ENCODE measurements at places on chromosomes 13 and 19.

DNA sequence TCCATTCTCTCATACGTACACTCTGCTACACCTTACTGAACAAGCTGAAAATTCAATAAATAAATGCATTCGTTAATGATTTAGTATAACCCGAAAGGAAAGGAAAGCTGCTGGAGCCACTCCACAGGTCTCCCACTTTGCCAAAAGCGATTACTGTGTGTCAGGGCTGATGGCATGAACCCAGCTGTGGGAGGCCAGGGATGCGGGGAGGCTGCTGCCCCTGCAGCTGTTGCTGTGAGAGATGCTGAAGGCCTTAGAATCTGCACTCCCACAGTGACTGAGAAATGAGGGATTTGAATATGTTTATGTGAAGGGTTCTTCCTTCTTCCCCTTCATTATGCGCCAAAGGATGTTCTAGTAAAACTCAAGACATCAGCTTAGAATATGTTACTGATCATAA, 58.7 kb upstream of the NBEA start:
- DNase-seq, result no peak

DNA sequence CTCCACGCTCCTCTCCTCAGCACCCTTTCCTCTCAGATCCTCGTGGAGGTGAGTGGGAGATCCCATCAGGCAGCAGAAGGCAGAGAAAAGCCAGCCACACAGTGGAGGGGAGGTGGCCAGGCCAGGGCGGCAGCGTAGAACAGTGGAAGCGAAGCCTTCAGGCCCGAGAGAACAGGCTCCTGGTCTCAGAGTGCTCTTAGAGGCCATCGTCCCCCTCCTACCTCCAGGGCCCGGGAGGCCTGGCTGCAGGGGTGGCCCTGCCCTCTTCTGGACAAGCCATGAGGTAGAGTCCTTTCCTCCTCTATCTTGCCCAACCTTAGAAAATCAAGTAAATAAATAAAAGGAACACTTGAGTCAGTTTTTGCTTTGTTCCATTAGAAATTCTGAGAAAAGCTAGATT, 202.0 kb downstream of the KATNAL1 start:
- DNase-seq, result no peak

DNA sequence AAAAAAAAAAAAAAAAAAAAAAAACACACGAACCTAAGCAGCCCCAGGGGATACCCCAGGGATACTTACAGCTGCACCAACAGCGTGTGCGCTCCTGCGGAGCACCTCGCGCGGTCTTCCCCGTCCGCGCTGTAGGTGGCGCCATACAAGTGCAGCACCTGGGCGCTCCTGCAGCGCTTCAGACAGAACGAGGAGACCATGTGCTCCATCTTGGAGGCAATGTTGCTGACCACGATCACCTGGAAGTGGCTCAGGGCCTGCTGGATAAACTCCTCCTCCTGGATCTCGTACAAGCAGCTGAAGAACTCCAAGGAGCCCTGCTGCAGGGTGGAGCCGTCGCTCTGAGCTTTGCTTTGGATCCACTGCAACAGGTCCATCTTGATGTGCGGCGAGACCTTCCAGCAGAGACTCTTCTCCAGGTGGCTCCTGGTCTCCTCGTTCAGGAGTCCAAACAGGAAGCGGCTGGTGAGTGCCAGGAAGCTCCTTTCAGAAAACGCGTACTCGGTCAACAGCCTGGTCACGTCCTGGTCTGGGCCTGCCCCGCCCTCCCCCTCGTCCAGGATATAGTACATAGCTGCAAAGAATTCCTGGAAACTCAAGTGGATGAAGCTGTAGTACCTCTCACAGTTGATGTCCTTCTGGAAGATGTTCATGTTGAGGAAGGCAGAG, 14.5 kb downstream of the NLRP12 start:
- DNase-seq, result no peak

DNA sequence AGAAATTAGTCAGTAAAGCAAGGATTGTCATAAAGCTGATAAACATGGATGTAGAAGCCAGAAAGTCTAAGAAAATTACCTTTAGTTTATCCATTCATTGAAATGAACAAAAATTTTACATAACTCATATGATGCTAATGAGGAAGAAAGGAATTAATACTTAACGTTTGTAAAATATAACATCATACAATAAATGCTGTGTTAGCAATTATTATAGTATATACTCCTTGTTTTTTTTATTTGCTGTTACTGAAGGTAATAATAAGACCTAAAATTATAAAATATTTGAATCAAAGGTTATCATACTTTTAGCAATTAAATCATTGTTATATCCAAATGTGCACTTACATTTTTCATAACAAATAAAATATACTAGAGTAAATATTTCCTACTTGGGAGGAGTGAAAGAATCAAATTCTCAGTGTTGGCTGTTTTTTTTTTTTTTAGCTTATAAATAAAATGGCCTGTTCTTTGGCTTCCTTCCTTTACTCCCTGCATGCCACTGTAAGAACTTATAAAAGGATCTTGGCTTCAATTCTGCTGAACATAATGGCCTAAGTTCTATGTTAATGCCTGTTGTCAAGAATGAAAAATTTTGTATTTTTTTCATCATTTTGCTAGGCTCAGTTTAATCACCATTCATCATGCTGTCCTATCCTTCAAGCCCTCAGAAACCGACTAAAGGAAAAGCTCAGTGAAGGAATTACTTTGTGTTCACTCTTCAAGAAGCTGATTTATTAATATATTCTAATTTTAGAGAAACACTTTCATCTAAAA, 167.4 kb upstream of the SLITRK1 start:
- DNase-seq, result no peak

DNA sequence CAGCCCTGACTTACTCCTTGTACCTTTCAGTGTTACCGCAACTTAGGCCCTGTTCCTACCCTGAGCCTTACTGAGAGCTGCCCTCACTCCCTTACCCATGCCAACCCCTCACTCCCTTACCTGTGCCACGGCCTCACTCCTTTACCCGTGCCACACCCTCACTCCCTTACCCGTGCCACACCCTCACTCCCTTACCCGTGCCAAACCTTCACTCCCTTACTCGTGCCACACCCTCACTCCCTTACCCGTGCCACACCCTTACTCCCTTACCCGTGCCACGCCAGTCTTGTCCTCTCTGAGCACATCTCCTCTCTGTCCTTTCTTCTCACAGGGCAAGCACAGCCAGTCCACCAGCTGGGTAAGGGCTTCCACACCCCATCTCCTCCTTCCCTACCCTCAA, 20.3 kb downstream of the AXL start:
- DNase-seq, result no peak

DNA sequence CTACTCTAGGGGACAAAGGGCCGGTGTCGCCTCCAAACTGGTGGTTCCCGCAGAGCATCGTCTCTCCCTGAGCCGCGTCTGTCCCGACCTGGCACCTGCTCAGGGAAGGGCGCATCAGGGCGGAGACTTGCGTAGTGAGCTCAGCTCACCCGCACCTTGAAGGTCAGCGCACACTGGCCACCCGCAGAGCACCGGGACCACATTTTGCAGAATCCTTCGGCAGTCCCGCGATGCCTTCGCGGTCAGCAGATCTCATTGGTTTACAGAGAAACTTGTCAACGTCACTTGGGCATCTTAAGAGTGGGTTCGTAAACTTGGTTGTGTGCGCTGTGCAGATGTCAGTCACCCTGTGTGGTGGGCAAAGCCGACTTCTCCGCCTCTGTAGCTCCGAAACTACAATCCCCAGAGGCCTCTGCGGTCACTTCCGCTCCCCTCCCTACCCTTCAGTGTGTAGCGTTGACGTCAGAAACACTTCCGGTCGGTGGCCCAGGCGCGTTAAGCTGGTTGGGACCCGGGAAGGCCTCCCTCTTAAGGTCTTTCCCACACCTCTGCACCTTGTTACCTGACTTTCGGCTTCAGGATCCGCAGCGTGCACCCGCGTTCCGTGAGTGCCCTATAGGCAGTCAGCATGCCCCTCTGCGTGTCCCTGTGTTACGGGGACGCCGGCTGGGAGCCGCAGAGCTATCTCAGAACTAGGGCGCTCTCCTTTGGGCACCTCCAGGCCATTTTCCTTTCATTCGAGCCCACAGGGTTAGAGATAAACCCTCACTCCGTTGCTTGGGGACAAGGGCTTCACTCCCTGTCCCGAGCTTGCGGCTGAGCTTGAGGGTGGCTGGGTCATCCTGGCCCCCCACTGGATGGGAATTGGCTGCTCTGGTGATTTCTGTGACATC, 36.5 kb upstream of the ZNF527 start:
- DNase-seq, result no peak

DNA sequence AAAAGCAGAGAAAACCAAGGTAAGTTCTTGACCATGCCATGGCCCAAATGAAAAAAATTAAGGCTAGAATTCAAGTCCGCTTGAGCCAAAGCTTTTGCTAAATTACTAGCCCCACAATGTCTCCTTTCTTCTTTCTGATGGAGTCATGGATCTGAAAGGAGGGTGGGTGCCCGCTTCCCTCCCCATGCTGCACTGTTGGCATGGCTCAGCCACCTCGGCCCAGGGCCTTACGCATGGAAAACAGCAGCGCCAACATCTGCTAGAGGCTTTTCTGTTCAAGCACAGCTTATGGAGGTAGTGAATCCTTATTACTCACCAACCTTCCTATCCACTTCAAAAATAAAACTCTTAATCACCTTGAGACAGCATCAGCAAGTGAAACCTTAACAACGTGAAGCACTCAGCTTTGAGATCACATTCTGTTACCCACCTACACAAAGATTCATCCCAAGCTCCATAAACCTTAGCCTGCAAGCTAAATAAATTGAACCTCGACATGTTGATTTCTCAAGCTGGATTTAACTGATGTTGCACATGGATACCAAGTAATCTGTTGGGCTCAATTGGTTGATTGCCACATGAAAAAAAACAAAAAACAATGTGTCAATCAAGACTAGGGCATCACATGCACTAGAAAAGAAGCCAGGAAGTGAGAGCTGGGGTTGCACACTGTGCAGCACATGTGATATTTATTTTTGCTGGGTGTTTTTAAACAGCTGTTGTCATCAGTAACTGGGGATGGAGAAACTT, 43.4 kb downstream of the TPT1 start:
- DNase-seq, result no peak

DNA sequence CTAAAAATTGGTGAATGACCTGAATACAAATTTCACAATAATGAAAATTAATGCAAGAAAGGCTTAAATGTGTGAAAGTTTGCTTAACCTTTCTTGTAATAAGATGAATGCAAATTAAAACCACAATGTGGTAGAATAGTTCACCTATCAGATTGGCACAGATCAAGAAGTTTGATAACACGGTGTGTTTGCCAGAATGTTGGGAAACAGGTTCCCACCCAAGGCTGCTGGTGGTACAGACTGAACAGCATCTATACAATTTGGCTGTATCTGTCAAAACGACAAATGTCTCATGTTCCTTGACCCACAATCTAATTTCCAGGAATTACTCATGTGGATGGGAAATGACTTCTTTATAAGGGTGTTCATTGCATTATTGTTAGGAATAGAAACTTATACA, 8.6 kb upstream of the IRS2 start:
- DNase-seq, result no peak

- DNase-seq, result peak; percentile 82
Measured at GRCh38 chr19:4705413-4706131, 18.1 kb downstream of the DPP9 start.

- no peak for DNase-seq
Measured at GRCh38 chr13:105908586-105908985, 626.9 kb downstream of the EFNB2 start.

DNA sequence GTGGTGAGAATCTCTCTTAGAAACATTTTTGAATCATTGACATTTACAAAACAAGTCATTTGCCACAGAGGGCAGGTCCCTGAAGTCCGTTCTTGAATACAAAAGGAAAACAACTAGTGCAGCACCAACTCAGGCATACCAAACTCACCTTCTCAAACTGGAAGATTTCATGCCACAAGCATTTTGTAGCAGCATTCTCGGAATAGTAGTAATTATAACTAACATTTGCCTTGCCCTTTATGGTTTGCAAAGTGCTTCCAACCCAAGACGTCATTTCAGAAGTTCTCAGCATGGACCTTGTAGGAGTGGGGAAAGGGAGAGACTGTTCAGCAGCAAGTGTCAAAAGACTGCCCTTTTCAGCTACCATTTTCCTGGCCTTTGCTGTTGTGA, 344.6 kb downstream of the RFC3 start:
- DNase-seq, result no peak

DNA sequence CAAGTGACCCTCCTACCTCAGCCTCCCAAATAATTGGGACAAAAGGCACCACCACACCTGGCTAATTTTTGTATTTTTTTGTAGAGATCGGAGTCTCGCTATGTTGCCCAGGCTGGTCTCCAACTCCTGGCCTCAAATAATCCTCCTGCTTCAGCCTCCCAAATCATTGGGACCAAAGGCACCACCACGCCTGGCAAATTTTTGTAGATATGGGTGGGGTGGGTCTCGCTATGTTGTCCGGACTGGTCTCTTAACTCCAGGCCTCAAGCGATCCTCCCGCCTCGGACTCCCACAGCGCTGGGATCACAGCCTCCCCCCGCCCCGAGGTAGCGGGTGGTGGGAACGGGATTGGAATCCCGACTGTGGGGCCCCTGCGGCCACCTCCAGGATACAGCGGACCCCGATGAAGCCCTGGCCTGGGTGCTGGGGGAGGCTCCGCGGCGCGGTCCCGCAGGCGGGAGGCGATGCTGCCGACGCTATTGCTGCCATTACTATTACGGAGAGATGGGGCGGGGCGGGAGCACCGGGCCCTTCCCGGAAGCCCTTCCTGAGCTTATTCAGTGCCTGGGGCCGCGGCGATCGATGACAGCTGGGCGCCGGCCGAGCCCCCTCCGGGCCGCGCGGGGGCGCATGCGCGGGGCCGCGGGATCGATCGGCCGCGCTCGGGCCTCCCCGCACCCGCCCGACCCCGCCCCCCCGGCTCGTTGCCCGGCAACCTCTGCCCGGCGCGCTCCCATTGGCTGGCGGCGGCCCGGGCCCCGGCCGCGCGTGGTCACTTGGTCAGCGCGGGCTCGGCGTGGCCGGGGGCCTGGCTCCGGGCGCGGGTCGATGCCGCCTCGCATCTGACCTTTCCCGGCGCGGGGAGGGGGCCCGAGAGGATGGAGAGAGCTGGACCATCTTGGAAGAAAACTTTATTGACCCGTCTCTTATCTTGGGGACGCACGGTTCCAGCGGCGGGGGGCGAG, 27.9 kb upstream of the ONECUT3 start:
- DNase-seq, result peak; percentile 98

- DNase-seq, result no peak
Measured at GRCh38 chr13:49351871-49352270, 92.0 kb downstream of the CAB39L start.

GRCh38 chr19:3788996-3789778, 3.0 kb upstream of the MATK start:
- DNase-seq, result no peak

DNA sequence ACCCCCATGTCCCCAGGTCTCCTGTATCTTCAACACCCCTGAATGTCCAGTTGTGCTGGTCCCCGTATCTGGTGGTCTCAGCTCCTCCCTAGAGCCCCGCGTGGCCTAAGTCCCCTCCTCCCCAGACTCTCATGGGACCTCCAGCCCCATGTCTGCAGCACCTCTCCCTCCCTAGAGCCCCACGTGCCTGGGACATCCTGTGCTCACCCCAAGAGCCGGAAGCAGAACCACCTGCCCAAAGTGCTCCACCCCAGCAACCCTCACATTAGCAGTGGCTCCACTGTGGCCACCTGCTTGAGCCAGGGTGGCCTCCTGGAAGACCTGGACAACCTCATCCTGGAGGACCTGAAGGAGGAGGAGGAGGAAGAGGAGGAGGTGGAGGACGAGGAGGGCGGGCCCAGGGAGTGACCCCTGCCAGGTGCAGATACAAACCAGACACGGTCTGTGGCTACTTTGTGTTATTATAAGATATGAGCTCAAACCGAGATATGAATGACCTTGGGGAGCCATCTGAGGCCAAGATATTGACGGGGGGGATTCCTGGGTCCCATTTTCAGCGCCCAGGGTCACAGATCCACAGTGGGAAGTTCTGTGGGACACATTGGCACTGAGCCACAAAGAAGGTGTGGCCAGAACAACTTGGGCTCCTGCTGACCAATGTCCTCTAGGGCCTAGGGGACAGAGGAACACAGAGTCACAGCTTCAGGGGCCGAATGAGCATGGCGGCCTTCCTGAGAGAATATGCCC, 6.0 kb downstream of the SHFL start:
- no peak for DNase-seq

Measured in HuH-7.5 (cell line).